ENCODE measurements at places on chromosomes 6 and 20.
A peak's percentile ranks its signal among the peaks of the same experiment; 100 is the strongest.

- DNase-seq = no peak
Measured at GRCh38 chr20:62226707-62227590, 6.9 kb upstream of the HRH3 start.

DNA sequence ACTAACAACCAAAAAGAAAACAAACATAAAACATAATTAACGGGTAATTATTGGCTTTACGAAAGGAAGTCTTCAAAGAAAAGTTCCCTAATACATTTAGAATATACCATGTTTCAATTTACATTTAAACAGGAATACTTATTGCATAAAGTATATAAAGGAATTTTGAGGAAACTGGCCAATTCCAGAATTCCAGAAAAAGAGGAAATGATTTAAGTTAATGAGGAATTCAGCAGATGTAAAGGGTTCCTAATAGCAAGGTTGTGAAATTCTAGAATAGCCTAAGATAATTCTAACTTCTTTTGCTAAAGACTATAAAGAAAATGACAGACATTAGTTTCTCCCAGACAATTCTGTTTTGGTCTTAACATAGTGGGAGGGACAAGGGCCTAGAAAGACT lies 35.0 kb downstream of the DTNBP1 start:
- DNase-seq = no peak

- DNase-seq = no peak
Measured at GRCh38 chr6:138099832-138100231, 7.4 kb downstream of the PERP start.

DNA sequence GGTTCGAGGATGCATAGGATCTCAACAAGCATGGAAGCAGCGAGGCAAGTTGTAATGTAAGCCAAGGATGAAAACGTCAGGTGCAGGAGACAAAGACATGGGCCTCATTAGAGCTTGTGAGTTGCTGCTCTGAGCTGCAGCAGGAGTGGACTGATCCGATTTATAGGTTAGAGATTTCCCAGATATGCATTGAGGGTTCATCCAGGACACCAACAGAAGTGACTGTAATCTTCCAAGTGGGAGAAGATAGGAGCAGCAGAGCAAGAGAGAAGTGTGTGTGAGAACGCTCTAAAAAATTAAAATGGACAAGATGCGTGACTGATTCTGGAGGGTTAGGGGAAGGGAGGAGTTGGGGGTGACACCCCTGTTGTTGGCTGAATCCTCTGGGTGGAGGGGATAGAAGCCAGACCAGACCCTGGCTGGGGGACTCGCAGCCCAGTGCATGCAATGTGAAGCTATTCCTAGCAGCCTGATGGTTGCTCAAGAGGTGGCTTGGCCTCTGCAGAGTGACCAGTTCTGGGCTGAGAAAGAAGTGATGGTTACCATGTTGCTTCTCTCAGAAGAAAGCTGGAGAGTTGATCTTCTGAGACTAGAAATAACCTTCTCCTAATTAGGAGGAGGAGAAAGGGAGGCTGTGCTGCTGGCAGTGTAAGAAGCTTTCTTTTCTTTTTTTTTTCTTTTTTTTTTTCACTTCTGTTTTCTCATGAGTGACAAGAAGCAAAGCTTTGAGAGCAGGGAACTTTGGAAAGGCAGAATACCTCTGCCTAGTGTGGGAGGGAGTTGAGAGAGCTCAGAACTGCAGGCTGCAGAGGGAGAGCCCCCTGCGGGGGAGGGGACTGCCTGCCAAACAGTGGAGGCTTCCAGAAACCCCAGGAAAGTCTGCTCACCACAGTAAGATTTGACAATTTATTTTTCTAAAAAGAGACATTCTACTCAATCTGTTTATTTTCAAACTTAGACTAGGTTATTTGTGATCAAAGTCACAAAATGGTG lies 116.9 kb downstream of the SLX4IP start:
- peak; percentile 61 for DNase-seq

GRCh38 chr20:43787937-43788336 lies 61.1 kb upstream of the GTSF1L start:
- no peak for DNase-seq

GRCh38 chr6:127564761-127565160 lies 12.2 kb upstream of the C6orf58 start:
- no peak for DNase-seq
